ENCODE measurements at places on chromosomes 16 and 17.

- DNase-seq, result peak; percentile 68
These were observed at the start of gene EVI2A for GRCh38 chr17:31321481-31321880. Gene EVI2A (minus strand): TSS chr17:31321622. CDS start chr17:31319013, 2,609 bp downstream.

DNA sequence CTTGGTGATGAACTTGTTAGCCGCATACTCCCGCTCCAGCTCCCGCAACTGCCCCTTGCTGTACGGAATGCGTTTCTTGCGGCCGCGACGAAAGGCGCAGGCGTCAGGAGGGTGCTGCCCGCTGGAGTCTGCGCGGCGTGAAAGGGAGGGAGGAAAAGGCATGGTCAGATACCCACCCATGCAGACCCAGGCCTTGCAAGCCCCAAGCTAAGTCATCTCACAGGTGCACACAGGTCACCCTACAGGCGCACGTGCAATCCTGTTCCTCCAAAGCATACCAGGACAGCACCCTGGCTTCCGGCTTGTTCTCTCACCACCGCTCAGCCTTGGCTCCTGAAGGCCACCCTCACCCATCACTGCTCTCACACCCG, 1.6 kb downstream of the HOXB13 start:
- no peak for DNase-seq

DNA sequence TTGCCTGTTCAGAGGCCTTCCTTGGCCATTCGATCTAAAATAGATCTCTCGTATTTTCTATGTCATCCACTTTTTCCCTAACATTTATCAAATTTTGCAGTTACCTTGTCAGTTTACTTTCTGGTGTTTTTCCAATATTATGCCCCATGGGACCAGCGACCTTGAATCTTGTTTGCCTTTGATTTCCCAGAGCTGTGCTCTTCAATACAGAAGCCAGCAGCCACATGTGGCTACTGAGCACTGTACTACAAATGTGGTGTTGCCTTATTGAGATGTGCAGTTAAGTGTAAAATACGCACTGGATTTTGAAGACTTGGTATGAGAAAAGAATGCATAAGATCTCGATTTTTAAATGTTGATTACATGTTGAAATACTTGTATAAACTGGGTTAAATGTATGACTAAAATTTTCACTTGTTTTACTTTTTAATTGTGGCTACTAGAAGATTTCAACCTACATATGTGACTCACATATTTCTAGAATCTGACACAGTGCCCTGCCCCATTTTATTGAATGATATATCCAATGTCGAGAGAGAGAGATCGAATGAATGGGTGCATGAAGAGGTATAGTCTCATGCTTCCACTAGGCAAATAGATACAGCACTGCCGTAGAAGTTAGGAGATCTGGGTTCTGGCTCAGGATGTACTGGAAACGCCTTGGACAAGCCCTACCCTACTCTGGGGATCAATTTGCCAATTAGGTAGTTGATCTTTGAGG, 824 bp upstream of the PSME3 start:
- DNase-seq, result no peak

DNA sequence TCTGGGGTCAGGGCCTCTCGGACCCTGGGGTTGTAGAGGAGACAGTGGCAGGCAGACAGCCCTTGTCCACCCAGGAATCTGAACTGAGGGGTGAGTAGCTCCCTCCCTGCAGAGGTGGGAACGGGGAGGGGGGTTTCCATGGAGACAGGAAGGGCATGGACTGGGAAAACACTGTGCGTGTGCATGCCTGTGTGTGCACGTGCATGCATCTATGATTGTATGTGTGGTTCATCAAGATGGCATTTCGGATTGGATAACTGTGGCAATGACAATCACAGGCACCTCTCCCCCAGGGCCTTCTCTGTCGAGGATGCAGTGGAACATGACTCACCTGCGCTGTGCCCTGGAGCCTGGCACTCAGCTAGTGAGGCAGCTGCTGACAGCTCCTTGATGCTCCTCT, 6.1 kb upstream of the CD300C start:
- DNase-seq, result peak; percentile 12

DNA sequence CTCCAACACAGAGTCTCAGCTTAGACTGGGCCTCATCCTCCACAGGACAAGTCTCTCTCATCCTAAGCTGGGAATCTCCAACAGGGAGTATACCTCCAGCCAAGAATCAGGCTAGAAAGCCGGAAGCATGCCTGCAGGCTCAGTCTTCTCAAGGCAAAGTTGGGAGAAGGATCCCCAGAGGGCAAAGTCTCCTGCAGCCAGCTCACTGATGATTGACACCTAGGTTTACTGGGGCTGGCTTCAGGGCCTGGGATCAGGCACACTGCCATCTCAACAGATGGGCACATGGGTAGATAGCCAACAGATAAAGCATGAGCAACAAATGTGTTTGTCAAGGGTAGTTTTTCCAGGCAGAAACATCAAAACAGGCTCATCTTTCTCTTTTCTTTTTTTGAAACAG, 56.1 kb upstream of the TOX3 start:
- DNase-seq, result no peak

- DNase-seq, result no peak
These were observed 1.5 kb upstream of the SUMO2 start for GRCh38 chr17:75183999-75184884.

DNA sequence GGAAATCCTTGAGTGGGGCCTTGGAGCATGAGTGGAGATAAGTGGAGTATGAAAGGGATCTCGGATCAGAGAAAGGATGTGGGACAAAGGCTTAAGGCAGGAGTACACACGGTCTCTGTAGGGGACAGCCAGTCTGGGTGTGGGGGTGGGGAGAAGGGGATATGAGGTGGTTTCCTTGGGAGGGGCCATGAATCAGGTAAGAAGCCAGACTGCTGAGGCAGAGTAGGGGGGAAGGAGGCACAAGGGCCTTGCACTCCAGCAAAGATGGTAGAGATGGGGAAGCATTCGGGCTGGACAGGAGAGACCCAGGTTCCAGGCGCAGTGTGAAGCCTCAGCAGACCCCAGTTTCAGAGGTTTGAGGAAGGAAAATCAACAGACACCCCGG, 1.6 kb downstream of the HSD11B2 start:
- DNase-seq, result no peak

- no peak for DNase-seq
These were observed 389.6 kb downstream of the WWOX start for GRCh38 chr16:78489072-78489471.

GRCh38 chr16:7709186-7709585, 376.5 kb downstream of the RBFOX1 start:
- no peak for DNase-seq

GRCh38 chr16:52976539-52977167, 76.0 kb downstream of the CHD9NB start:
- DNase-seq, result peak; percentile 10

DNA sequence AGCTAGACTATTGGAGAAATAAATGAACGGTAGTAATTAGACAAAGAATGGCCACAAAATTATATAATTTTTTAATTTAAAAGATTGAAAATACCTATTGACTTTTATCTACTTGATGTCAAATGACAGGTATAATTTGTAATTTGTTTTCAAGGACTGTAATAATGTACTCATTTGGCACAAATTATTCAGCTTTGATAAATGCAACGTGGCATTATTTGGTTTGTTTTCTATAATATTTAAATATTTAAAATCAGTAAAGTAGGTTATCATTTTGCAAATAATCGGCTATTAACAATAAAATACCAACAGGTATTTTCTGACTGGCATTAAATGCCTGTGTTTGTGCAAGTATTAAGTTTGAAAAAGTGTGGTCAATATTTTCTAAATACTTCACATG, 60.6 kb downstream of the CDH11 start:
- no peak for DNase-seq

DNA sequence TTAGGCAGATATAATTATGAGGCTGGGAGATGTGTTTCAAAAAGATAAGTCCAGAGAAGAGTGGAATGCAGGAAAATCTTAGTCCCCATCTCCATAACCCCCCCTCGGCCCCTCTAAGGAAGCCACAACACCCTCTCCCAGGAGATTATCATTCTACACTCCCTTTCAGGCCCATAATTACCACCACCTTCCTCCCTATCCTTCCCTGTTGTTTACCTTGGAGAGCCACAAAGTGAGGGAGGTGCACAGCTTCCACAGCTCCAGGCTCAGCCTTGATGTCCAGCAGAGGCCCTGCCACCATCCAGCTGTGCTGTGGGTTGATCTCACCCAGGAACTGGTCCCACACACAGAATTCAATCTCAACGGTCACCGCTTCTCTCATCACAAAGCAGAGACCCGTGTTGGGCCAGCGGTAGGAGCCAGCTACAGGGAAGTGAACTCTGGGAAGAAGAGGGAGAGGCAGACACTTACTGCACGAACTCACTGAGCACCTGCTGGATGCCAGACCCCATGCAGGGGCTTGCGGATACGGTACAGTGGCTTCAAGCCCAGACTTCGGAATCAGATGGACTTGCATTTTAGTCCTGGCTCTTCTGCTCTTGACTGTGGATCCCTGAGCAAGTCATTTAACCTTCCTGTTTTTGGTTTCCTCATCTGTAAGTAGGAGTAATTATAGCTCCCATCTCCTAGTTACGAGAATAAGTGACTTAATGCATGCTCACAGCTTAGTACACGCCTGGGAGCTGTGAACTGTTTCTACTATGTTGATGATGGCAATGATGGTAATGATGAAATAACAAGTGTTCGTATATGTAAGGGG, 44.1 kb downstream of the MIS12 start:
- no peak for DNase-seq

GRCh38 chr16:19783363-19784182, 65.5 kb downstream of the IQCK start:
- no peak for DNase-seq

- DNase-seq, result no peak
These were observed 29.0 kb downstream of the SPAG9 start for GRCh38 chr17:51091635-51092034.

DNA sequence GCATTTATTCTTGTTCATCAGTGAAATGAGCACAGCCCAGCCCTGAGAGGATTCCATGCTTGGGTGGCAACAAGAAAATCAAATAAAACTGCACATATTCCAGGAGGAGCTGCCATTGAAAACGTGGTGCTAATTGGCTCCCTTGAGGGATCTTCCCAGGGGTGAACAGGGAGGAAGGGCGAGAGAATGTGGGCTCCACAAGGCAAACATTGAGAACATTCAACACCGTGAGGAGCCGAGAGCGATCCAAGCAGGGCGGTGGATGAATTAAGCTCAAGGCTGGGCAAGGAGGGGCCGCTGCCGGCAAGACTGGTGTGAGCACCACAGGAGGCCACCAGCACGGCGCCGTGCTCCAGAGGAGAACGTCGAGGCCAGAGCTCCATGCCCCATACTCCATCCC, 166.9 kb downstream of the C16orf95 start:
- no peak for DNase-seq

DNA sequence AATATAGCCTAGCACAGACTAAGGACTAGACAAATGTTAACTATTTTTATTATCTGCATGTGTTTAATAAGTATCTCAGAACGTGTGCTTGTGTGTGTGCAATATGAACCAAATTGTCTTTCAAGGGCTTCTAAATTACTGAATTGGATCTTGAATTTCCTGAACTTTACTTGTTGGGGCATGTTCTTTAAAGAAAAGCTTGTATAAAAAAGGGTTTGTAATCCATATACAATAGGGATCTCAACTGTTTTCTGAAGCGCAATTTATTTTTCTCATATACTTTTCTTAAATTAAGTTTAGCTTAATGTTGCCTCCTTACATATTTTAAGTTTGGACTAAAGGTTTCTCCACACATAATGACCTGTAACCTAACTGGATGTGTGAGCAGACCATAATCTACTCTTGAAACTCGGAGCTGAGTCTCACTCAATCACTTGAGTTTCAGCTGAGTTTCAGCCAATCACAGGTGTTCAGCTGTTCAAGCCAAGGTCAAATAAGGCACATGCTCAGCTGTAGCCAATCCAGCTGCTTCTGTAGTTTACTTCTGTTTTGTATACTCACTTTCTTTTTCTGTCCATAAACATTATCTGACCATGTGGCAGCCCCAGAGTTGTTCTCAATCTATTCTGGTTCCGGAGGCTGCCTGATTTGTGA, 72.3 kb downstream of the CDK5R1 start:
- DNase-seq, result no peak

GRCh38 chr16:2155977-2156848, 631 bp downstream of the TRAF7 start:
- peak; percentile 45 for DNase-seq

GRCh38 chr17:73327676-73328075, 15.9 kb upstream of the CDC42EP4 start:
- no peak for DNase-seq

DNA sequence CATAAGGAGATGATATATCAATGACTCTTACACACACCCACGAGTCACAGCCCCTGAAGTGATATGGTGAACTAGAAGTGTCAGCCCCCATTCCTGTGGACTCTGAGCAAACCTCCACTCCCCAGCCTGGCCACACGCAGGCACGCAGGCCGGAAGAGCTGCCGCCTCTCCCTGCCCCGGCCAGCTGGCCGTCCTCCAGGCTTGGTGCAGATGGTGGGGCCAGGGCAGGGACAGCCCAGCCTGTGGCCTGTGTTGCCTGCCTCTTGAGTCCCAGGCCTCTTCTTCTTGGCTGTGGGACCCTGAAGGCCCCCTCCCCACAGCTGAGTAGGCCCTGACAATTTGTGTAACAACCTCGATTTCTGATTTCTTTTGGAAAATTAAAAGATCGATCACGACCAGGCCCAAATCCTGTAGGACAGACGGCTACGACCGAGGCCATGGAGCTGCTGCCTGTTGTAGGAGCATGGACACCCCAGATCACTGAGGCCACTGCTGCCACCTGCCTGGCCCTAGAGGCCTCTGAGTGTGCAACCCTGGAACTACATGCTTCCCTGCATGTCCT, 10.0 kb upstream of the MPRIP start:
- DNase-seq, result peak; percentile 94

Measured in AG08395 (cell line).